ENCODE measurements at places on chromosomes 2 and 18.

DNA sequence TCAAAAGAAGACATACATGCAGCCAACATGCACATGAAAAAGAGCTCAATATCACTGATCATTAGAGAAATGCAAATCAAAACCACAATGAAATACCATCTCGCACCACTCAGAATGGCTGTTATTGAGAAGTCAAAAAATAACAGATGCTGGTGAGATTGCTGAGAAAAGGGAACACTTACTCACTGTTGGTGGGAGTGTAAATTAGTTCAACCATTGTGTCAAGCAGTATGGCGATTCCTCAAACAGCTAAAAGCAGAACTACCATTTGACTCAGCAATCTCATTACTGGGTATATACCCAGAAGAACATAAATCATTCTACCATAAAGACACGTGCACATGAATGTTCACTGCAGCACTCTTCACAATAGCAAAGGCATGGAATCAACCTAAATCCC is 95.5 kb upstream of the XIRP2 start:
- no peak for DNase-seq

GRCh38 chr18:80171054-80171872 is 62.2 kb downstream of the ADNP2 start:
- no peak for DNase-seq

DNA sequence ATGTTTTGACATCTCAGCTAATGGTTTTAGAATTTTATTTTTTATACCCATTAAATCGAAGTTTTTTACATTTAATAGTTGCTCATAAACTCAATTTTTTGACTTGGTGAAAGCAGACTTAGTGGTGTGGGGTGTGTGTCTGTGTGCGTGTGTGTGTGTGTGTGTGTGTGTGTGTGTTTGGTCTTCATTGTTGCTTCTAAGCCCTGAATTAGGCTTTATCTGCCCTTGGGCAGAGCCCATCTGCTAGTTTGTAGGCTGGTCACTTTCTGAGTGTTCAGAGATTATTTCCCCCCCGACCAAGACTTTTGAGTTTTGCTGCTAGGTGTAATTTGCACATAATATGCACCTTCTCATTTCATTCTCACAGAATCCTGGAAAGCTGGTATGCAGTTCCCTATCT is 14.3 kb downstream of the PAX3 start:
- DNase-seq: no peak

DNA sequence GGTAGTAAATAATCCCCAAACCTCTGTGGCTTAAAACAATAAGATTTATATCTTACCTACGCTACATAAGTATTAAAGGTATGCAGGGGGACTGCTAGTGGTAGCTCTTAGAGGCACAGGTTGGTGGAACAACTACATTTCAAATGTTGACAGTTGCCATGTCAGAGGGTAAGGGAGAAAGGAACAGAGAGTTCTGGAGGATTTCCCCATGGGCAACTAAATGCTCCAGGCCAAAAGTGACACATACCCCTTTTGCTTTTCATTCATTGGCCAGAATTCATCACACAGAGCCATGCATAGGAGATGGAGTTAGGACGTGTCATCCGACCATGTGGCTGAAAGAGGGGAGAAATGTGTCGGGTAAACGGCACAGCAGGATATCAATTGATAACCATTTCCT is 133.2 kb downstream of the NAPG start:
- DNase-seq: no peak

DNA sequence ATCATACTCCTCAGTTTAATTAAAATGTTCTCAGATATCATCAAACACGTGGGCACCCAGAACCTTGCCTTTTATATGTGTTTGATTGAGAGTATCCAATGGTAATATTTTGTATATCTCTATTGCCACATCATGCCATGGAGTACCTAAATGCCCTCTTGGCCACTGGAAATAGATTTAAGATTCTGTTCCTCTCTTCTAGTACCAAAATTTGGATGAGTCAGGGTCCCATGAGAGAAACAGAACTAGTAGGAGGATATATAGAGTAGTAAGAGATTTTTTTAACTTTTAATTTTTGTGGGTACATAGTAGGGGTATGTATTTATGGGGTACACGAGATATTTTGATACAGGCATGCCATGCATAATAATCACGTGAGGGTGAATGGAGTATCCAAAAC is 9.6 kb upstream of the ZAP70 start:
- DNase-seq: no peak

GRCh38 chr18:48133671-48134251 is 203.3 kb upstream of the SMAD2 start:
- peak; percentile 88 for DNase-seq

DNA sequence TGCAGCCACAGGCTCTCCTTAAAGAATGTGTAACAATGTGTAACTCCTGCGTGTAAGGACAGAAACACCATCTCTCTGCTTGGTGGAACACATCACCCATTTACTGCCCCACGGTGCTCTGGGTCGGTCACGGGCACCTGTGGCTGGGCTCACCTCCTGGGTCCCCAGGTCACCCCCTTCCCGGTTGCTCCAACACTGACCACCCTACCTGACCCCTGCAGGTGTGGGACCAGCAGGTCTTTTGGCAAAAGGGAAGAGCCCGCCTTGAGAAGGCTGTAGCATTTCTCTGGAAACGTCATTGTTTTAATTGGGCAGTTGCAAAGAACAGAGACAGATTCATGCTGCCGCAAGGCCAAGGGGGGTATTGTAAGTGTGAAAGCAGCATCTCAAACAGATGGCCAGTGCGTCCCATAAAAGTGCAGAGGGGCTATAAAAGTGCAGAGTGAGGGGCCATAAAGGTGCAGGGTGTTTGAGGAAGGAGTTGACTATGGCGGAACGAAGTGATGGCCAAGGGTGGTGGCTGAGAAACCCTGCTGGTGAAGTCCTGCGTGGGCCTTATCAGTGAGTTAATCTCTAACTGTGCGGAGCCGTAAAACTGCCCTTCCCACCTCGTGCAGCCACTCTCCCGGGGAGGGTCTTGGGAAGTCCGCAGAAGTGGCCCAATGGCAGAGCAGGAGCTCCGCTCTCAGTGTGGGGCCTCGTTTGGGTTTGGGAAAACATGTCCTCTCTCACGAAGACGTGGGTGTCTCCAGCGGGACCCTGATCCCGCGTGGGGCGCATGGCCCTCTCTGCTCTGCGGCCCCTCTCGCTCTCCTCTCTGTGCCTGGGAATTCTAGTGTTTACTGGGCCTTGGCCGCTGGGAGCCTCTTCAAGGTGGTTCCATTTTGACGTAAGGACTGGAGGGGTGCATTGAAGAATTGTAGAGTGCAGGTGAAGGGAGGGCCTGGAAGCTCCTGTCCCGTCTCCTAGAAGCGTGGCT is 13.7 kb upstream of the NEU4 start:
- DNase-seq: no peak

DNA sequence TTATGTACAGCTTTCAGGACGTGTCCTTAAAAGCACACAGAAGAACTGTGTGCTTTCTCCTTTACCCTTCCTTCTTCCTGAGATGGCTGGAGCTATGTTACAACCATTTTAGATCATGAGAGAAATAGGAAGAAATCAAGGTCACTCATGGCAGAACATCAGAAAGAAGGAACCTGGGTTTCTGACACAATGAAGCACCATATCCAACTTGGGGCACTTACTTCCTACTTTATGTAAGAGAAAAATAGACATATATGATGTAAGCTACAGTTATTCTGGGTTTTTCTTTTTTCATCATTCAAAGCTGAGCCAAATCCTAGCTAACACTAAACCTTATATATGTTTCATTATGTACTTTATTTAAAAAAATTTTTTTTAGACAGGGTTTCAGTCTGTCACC is 79.5 kb downstream of the FAM161A start:
- no peak for DNase-seq

DNA sequence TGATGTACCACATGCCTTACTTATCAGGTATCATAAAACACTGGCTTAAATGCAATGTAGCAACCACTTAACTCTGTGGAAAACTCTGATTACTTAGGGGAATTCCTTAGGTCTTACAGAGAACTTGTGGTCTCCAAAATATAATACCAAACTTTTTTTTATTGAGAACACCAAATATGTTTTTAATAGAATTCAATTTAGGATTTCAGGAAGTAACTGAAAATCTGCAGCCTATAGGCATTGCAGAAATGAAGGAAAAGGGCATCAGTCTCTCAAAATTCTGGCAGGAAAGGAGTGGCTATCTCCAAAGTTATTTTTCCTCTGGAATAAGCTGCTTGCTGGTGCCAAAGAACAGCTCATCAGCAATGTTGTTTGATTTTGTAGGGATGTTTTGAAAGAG is 105.3 kb upstream of the UGP2 start:
- DNase-seq: no peak

DNA sequence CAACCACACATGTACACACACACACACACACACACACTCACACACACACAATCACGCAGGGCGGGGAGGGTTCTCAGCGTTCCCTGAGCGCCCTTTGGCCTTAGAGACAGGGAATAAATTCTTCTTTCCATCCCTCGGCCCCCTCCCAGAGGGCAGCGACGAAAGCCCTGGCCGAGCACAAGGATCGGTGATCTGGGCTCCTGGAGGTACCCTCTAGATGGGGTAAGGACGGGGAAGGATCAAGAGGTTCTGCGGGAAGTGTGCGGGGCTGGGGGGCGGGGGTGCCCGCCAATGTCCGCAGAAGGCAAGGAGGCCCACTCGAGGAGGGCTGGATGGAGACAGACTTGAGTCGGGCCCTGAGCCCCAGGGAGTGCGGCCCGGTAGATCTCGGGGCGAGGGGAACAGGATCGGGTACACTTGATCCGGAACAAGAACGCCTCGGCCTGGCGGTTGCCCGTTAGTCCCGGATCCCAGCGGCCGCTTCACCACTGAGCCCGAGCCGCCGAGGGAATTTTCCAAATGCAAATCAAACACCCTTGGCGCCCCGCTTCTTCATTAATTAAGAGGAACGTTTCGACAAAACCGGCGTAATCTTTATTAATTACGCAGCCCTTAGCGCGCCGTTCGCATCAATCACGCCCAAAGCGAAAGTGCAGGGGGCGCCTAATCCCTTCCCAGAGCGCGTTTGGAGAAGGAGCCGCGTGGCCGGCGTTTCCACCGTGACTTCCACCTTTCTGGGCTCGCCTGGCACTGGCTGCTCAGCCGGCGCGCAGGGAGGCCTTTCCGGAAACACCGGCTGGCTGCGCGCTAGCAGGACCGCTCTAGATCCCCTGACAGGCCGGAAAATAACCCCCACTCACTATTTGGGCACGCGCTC is 7.0 kb upstream of the PAX3 start:
- DNase-seq: no peak

DNA sequence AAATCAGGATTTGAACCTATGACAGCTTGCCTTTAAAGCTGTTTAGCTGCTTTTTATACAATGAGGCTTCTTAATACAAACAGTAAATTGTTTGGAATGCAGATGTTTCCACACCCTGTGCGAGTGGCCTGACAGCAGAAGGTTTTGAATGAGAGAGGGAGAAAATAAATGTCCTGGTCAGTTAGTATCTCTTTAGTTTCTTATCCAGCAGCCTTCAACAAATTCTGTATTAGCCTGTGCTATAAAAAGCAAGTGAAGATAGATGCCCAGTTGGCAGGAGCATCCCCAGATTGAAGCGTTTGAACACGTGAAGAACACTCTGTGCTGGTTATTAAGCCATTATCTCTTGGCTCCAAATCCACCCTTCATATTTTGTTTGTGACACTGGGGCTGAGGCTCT is 70.6 kb downstream of the CERS6 start:
- peak; percentile 67 for DNase-seq

DNA sequence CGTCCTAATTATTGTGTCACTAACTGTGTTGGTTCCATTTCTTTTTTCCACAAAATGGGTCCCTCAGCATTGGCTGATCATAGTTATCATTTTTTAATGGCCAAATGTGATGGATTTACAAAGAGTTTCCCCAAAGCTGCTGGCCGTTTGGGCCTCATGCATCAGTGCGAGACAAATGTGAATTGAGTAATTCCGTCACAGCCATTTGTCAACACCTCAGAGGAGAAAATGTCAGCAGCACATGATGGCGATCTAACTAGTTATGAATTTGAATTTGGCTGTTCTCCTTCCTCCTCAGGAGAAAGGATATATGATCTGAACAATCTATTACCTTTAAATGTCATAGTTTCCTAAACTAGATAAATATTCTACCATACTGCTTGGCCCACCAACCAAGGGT is 54.9 kb upstream of the SP3 start:
- no peak for DNase-seq

- DNase-seq: no peak
Measured at GRCh38 chr2:238882082-238882755, 34.3 kb downstream of the TWIST2 start.

DNA sequence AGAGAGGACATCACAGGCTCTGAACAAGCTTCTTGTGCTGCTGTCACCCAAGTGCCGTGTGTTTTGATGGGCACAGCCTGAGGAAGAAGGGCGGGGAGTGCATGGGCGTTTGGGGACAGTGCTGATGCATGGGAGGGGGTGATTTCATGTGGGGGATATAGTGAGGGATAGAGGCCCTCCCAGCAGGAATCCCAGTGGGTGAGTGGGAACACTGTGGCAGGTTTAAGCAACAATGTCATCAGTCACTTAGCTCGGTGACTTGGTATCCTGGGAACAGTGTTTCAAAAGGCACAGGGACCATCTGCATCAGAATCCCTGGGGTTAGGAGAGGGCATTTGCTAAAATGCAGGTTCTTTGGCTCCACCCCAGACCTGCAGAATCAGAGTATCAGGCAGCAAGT is 609 bp downstream of the SIGLEC15 start:
- no peak for DNase-seq

- DNase-seq: no peak
Measured at GRCh38 chr2:171287611-171288010, 126.9 kb upstream of the TLK1 start.

DNA sequence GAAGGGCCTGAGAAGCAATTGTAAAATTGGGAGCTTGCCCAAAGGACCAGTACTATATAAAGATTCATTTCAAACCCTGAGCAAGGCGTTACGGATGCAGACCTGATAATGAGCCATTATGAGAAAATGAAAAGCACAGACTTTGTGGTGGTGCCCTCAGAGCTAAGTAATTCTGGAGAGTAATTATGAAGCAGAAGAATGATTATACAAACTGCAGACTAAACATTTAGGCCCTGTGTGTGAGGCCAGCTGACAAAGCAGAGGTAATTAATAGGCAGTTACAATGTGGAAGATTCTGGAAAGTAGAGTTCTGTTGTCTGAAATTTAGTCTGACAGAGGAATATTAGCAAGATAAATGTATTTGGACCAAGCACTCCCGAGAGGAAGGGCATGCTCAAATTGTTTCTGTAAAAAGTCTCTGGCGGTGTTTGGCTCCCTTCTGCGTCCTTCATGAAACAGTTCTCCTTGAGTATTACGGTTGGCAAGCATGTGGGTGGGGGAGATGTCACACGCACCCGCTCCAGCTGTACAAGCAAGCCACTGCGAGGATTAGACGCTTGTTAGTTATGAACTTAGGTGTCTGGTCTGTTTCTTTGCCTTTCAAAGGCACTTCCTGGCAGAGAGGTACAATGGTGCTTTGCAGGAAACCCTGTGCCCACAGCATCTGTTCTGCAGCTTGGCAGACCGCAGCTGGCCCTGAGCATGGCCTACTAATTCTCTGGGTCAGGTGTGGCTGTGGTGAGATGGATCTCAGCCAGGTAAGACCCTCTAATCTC is 45.5 kb downstream of the CDC42EP3 start:
- DNase-seq: no peak
